SHP77 (cell line): ENCODE measurements at places on chromosomes 2 and 18.

DNA sequence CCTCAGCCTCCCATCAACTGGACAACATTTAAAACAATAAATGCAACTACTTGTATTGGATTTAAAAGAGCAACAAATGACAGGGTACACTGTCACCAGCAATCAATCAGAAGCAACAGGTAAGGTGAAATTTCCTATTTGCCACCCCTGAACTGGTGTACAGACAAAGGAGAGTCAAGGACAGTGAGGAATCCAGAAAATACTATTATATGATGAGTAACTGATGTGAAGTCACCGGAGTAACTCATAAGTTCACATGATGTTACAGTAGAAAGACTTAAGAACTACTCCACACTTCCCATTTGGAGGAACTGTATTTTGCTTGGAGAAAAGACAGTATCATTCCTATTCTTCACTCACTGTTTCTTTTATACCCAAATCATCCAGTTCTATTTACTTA is 4.1 kb upstream of the STAT1 start:
- DNase-seq: no peak

DNA sequence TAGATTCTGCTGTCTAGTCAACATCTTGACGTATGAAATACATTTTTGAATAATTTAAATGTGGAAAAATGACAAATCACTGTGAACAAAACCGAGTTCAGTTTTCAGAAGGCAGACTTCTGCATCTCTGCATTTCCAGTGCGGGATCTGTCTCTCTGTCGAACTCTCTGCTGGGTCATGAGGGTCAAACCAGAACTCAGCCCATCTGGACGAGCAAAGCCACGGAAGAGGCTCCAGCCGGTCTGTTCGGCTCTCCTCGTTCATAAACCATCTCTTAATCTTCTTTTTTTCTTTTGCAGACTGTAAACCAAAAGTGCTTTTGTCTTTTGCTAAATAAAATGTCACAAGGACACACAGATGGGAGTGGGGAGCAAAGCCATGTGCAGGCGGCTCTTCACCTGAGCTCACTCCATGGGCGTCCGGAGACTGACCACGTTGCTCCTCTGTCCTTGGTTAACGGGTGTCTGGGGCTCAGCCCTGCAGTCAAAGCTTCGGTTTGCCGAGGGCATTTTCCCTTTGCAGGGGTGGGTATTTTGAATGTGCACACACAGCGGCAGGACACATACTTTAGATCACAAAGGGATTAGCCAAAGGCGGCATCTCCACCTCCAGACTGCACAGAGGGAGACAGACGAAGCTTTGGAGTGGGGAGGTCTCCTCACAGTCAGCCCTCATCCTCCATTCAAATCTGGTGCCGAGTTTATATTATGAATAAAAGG is 737.9 kb upstream of the SALL3 start:
- DNase-seq: no peak

DNA sequence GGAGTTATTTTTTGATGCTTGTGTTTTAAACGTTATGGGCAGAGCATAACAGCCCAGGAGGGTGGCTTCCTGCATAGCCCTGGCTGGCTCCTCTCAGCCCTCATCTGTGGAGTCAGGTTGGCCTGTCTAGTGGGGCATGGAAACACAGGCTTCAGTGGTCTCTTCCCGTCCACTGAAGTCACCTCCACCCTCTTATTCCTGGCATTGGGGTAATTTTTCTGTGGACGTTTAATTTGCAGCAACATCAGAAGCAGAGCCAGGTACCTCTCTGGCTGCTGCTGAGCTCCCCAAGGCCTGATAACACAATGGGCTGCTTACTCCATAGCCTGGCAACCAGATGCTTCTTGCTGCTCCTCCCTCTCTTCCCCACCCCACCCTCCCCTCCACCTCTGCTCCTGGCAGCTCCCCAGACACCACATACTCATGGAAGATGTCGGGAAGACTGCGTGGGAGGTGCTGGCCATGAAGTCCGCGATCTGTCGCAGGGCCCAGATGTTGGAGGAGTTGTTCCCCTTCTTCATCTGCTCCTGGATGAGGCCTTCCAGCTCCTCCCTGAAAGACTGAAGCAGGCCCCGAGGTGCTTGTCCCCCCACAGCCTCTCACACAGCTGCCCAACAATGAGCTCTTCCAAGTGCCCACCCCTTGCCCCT is 64.0 kb downstream of the ADD2 start:
- no peak for DNase-seq

DNA sequence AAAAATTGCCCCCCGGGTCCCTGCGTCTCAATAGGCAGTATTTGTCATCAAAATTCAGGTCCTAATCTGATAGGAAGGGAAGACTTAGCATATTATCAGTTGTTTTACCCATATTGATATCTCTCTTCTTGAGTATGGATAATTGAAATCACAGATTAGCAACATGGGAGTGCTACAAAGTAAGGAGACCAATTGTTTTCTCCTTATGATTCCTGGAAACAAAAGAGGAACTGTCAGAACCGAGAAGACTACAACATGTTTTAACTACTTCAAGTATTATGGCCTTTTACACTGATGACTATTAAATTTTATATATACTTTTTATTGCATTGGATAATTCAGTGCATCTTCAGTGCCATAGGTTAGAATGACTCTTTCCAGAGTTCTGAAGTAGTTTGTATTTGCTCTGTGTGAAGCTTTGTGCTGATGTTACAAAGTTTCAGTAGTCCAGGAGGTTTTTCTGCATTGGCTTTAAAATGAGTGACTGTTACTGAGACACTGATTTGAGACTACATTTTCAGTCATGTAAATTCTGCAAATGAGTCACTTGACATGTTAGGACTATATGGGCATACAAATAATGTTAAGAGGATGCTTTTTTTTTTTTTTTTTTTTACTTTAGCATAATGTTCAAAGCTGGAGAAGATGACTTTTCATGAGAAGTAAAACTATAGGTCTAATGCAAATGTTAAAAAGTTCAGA is 19.7 kb upstream of the TLK1 start:
- DNase-seq: no peak

- no peak for DNase-seq
Observed at GRCh38 chr2:205058409-205058808, 513.1 kb downstream of the PARD3B start.

DNA sequence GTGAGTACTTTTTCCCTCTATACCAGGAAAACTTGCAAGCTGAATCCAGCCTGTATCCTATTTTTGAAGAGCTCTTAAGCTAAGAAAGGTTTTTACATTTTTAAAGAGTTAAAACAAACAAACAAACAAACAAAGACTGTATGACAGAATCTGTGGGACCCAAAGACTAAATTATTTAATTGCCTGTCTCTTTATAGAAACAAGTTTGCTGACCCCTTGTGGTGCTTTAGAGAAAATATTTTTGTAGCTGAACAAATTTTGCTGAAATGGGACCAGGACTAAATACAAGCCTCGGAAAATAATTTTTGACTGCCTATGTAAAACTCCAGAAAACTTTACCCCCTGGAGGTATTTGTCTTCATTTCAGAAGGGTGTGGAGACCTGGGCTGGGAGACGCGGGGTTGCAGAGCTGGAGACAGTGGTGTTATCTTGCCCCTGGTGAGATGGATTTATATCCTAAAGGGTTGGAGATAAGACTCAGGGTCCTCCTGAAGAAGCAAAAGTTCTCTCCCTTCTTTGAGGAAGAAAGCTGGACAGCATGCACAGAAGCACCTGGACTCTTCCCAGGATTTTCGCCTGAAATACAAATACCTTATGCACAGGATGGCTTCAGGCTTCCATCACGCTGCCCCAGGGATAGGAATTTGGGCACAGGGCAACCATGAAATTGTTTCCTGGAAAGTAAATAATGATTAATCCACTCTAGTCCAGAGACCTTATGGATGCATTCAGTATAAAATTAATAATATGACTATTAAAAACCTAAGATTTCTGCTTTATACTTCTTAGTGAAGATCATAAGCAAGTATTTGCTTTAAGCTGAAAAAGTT is 54.3 kb downstream of the TMX3 start:
- peak; percentile 31 for DNase-seq

DNA sequence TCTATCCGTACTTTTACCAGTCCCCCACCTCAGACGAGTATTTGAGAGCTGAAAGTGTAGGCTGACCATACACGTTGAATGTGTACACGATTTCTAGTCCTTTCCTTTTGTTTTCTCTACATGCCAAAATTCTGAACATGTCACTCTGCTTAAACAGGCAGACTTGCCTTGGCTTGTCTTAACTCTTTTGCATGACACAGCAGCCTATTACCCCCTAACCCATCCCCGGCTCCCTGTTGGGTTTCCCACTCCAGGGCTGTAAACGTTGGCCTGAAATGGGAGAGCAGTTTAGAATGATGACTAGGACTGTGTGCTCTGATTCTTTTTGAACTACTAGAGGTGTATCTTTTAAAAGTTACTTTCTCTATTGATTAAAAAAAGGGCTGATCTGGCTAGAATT is 19.1 kb downstream of the MTCL1 start:
- no peak for DNase-seq

- no peak for DNase-seq
Observed at GRCh38 chr2:218375212-218375611, 6.9 kb upstream of the SLC11A1 start.

DNA sequence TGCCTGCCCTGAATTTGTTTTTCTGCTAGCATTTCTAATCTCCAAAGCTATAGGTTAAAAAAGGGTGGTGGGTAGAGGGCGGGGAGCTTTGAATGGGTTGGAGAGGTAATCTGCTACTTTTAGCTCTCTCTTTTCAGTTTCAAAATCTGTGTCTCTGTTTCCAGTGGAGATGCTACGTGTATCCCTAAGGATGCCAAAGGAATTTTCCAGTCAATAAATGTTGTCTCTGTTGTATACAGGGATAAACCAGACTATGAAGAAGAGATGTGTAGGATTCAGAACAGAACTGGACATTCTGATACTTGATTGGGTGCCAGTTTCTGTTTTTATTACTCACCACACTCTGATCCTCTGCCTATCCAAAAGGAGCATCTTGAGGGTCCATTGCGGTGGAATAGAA is 50.1 kb downstream of the TMEM178A start:
- no peak for DNase-seq

- DNase-seq: no peak
Observed at GRCh38 chr2:147845411-147845971, 662 bp downstream of the ACVR2A start.

DNA sequence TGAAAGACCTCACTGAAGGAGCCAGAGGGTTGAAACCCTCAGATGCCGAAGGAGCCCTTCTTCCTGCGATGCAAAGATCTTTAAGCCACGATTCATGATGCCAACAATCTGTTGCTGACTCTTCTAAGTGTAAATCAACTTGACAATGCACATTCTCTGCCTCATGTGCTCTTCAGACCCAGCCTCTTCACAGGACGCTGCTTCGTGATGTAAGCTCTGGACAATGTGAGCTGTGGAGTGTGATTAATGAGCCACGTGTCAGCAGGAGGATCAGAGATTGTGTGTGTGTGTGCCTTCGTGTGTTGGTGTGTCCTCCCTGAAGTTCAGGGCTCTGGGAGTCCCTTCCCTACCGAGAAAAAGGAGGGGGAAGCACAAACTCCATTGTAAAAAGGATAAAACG is 26.5 kb upstream of the TWIST2 start:
- no peak for DNase-seq

DNA sequence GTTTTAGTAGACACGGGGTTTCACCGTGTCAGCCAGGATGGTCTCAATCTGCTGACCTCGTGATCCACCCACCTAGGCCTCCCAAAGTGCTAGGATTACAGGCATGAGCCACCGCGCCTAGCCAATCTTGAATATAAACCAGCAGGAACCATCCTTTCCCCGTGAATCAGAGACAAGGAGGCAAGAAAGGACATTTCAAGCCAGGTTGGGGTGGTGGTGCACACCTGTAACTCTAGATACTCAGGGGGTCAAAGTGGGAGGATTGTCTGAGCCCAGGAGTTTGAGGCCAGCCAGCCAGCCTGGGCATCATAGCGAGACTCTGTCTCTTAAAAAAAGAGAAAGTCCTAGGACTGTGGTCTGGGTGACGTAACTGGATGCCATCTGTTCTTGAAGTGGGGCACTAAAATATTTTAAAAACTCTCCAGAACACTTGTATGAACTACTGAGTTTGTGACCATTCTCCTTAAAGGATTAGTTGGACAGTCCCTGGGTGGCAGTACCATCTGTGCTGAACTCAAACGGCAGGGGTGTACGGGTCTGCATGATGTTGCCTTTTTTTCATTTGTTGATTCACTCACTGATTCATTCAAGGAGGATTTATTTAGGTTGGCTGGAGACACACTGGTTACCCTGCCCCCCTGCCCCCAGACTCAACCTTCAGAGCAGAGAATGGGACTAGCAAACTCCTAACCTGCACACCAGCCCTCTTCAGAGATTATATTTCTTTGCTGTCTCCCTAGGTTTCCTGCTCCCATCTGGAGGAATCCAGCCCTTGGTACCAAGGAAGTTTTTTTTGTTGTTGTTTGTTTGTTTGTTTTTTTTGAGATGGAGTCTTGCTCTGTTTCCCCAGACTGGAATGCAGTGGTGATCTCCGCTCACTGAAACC is 2.9 kb upstream of the TLX2 start:
- no peak for DNase-seq
